Lower lobe of right lung (tissue), 2 donors: ENCODE measurements at places on chromosomes 11 and 22. TPM values are rescaled to one million over a fixed set of nuclear protein-coding genes. Genes with fewer than 3 reads are reported as not detected.

VSIG10L2 gene
- total RNA-seq = not detected

PARVG gene
- total RNA-seq = 96.2 TPM

SHANK3 gene
- 50.6 TPM for total RNA-seq

DCHS1 gene
- 23.2 TPM for total RNA-seq

OR10A2 gene
- not detected for total RNA-seq

CD248 gene
- total RNA-seq = 28.7 TPM

SLC25A1 gene
- 50.3 TPM for total RNA-seq

ACCS gene
- total RNA-seq = 31.4 TPM

SLC22A9 gene
- total RNA-seq = not detected

RIBC2 gene
- total RNA-seq = 2.6 TPM

PTGDR2 gene
- total RNA-seq = 0.86 TPM

SLC5A12 gene
- total RNA-seq = not detected

PLAAT2 gene
- total RNA-seq = 2.9 TPM

CD3E gene
- total RNA-seq = 9.9 TPM

RTCB gene
- 58.2 TPM for total RNA-seq

OTOG gene
- not detected for total RNA-seq

RASSF10 gene
- 4.3 TPM for total RNA-seq

RIMBP3B gene
- total RNA-seq = 0.21 TPM

OR10D3 gene
- not detected for total RNA-seq

NEAT1 gene
- 980 TPM for total RNA-seq

CAPRIN1 gene
- 187 TPM for total RNA-seq
